Erythroblast (primary cell): ENCODE measurements at places on chromosomes 2 and 18.

- no peak for DNase-seq
These were observed 191.9 kb downstream of the SPP2 start for GRCh38 chr2:234242459-234242836.

- DNase-seq = no peak
These were observed 246.2 kb downstream of the HNMT start for GRCh38 chr2:138210487-138210886.

GRCh38 chr18:75212751-75213090 lies 2.1 kb downstream of the TSHZ1 start:
- no peak for DNase-seq

DNA sequence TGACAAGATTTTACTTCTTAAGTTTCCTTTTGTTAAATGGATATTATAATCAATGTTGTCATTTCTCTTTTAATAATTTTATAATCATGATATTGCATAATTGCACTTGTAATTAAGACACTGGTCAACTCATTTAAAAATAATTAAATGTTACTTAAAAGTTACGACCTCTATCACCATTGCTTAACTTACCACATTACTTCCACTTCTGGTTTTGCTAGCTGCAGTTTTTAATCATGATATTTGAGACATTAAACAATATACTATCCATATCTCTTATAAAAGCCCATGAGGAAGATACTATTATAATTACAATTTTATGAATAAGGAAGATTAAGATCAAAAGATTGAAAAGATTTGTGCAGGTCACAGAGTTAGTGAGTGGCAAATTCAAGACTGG lies 502.0 kb downstream of the RNF144A start:
- DNase-seq = no peak

GRCh38 chr18:35508746-35509338 lies 11.1 kb upstream of the INO80C start:
- DNase-seq = no peak

GRCh38 chr2:383178-383577 lies 95.3 kb upstream of the ALKAL2 start:
- no peak for DNase-seq

- no peak for DNase-seq
These were observed 45.7 kb upstream of the STK17B start for GRCh38 chr2:196217116-196217515.

DNA sequence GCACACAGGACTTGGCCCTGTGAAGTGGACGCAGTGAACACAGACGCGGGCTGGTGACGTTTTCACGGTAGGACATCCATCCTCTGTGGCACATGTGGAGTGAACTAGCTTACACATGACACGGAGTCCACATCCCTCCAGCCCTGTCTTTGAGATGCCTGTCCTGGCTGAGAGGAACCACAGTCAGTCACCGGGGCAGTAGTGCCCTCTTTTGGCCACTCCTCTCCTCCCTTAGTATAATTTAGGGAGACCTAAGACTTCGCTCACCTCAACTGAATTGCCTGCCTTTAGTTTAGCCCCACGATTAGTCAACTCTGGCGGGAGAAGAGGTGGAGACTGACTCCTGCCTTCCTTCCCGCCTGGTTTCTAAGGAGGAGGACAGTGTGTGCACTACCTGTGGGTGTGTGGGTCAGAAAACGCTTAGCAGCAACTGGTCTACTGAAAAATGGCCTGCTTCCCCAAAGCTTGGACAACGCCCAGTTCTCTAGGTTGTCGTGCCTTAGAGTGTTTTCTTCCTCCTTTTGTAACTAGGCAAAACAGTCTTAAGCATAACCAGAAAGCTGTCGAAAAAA lies 70.6 kb downstream of the MBP start:
- DNase-seq = peak; percentile 34

GRCh38 chr2:143083636-143084035 lies 45.6 kb upstream of the ARHGAP15 start:
- DNase-seq = no peak

- no peak for DNase-seq
These were observed 176.1 kb downstream of the CAPN13 start for GRCh38 chr2:30631051-30631671.

GRCh38 chr18:12742453-12742852 lies 39.6 kb downstream of the PSMG2 start:
- DNase-seq = no peak

- DNase-seq = no peak
These were observed 151.1 kb upstream of the HNMT start for GRCh38 chr2:137813176-137813575.

- DNase-seq = no peak
These were observed 171.9 kb downstream of the FMNL2 start for GRCh38 chr2:152506843-152507242.

DNA sequence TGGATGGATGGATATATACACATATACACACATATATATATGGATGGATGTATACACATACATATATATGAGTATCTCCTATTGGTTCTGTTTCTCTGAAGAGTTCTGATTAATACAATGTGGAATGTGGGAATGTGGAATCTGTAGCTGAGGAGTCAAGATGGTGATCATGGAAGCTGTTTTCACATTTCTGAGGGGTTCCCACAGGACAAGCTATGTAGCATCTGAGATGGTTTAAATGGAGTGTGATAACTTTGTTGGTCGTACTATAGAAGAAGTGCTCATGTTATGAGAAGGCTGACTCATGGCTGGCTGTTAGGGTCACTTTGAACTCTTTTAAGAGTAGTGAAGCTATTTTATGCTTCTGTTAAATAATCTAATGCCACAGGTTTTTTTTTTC lies 279.7 kb downstream of the MEIS1 start:
- DNase-seq = no peak

- DNase-seq = no peak
These were observed 34.1 kb downstream of the HK2 start for GRCh38 chr2:74867841-74868658.

GRCh38 chr18:55088000-55088401 lies 128.7 kb upstream of the CCDC68 start:
- no peak for DNase-seq

DNA sequence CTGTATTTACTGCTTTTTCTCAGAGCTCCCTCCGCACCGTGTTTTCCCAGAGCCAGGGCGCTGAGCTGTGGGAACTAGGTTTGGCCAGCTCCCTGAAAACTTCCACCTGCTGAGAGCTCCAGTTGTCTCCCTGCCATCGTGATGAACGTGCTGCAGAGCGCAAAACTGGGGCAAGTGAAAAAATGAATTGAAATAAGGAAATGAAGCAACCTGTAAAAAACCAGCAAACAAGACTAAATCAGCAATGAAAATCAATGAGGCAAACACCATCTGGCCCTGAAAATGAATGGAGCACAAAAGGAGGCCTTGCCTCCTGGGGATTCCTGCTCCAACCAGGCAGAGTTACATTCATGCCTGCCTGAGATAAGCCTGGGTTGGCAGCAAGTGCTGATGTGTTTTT lies 129.9 kb downstream of the MARCHF4 start:
- DNase-seq = no peak
